SJCRH30 (cell line): ENCODE measurements at places on chromosomes 3 and 15. TPM values are rescaled to one million over a fixed set of nuclear protein-coding genes. Genes with fewer than 3 reads are reported as not detected.

The FGF7 gene
- total RNA-seq: 28.8 and 31.2 TPM in 2 replicates

The GCSAM gene
- not detected in 2 replicates for total RNA-seq

The MASP1 gene
- 0.34 TPM in 1 of 2 replicates, not detected in the other for total RNA-seq

The PSTPIP1 gene
- 11.7 and 13.4 TPM in 2 replicates for total RNA-seq

DNA sequence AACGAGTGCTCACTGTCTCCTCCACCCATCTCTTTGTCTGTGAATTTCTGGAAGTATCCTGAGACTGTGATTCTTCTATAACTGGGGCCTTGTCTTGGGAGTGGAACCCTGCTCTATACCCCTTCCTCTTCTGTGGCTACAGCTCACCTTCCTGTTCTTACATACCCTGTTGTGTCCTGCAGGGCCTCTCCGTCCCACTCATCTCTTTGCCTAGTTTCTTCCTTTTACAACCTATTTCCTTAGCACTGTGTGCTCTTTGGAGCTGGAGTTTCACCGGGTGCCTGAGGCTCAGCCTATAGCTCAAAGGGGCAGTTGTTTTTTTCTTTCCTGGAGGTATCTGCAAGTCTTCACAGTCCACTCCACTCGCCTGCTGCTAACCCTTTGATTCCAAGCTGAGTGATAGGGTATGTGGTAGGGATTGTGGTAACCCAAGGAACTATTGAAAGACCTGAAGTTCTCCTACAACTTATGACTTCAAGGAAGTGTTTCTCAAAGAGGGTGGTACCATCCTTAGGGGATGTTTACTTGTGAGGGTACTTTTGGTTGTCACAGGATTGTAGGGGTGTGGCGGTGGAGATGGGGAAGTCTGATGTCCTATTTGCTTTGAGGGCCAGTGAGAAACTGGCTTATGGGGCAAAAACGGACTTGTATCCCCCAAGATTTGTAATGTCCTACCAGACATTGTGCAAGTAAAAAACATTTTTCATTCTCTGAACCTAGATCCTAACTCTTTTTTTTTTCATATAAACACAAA is 66.6 kb upstream of the ARL8B start:
- H3K36me3 ChIP-seq: no peaks in the 10 kb centered on the region
- H3K4me3 ChIP-seq: no peak overlapping the region
- DNase-seq: no peak
- H3K27ac ChIP-seq: no peak overlapping the region
- H3K27me3 ChIP-seq: no peaks in the 10 kb centered on the region

GRCh38 chr3:141083226-141083625 is 32.1 kb downstream of the SPSB4 start:
- no peak for DNase-seq
- H3K4me1 ChIP-seq: peaks cover 60% of the 10 kb centered on the region
- peaks cover 4% of the 10 kb centered on the region; the same call in 1 of the 2 replicates for H3K36me3 ChIP-seq
- H3K27ac ChIP-seq: peak overlapping the region; percentile 76
- no peaks in the 10 kb centered on the region for H3K27me3 ChIP-seq

DNA sequence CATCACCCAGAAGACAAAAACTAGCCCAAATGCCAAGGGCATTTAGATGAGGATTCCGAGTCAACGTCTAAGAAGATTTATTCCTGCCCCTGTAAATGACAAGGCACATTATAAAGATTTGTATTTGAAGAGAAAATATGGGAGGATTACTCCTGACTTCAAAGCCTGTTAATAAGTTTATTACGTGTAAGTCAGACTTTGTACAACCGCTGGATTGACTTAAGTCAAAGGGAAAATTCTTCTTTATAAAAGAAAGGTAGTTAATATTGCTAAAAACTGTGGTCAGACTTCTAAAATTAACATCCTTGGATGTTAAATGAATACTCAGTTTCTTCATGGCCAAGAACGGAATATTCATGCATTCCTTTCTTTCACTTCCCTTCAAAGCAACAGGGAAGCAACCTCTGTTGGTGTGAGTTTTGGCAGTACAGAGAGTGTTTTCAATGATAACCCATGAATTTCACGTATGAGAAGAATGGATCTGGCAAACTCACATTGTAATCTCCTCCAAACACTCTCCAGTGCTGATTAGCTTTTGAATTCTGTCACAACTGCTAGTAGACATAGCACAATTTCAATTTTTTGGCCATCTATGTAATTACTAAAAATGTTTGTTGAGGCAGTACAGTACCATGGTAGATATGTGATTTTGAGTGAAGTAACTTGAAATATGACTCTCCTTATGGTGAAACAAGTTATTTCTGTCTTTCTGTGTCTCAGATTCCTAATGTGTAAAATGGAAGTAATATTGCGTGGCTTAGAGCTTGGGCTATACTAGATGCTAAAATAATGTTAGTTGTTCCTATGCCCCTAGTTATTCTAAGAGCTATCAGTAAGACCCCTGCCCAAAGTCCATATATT is 62.0 kb downstream of the PLD1 start:
- H3K36me3 ChIP-seq: no peaks in the 10 kb centered on the region
- H3K4me1 ChIP-seq: no peaks in the 10 kb centered on the region
- DNase-seq: no peak

GRCh38 chr15:61447981-61448380 is 218.9 kb upstream of the RORA start:
- DNase-seq: no peak
- H3K36me3 ChIP-seq: no peaks in the 10 kb centered on the region
- H3K27ac ChIP-seq: no peak overlapping the region
- H3K27me3 ChIP-seq: no peaks in the 10 kb centered on the region
- H3K4me3 ChIP-seq: no peak overlapping the region
- no peaks in the 10 kb centered on the region for H3K4me1 ChIP-seq

GRCh38 chr15:90086868-90087268 is 15.4 kb downstream of the IDH2 start:
- H3K36me3 ChIP-seq: peaks cover 13% of the 10 kb centered on the region
- no peaks in the 10 kb centered on the region for H3K27me3 ChIP-seq
- no peak overlapping the region for H3K4me3 ChIP-seq
- no peaks in the 10 kb centered on the region for H3K4me1 ChIP-seq
- H3K27ac ChIP-seq: no peak overlapping the region
- peak; percentile 45 for DNase-seq

DNA sequence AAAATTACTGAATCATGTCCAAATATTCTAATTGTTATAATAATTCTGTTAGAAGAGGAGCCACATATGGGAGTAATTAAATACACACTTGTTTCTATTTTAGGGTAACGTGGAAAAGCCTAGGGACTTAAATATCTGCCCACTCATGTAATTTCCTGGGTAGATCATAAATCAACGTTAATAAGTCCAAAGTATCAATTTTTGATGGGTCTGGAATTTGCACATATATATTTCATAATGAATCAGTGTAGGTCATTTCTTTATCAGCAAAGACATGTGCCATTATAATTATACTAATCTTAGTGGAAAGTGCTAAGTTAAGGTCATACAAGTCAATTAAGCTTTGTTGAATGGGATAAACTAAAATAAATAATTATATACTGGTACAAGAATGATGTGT is 346.2 kb downstream of the ZBBX start:
- H3K36me3 ChIP-seq: no peaks in the 10 kb centered on the region
- H3K27me3 ChIP-seq: no peaks in the 10 kb centered on the region
- no peak overlapping the region for H3K4me3 ChIP-seq

GRCh38 chr3:23406601-23407000 is 203.5 kb downstream of the UBE2E2 start:
- no peaks in the 10 kb centered on the region for H3K4me1 ChIP-seq
- H3K4me3 ChIP-seq: no peak overlapping the region
- H3K36me3 ChIP-seq: no peaks in the 10 kb centered on the region

GRCh38 chr3:88810455-88810854 is 297.0 kb upstream of the EPHA3 start:
- H3K4me1 ChIP-seq: no peaks in the 10 kb centered on the region
- no peak overlapping the region for H3K4me3 ChIP-seq
- DNase-seq: no peak

DNA sequence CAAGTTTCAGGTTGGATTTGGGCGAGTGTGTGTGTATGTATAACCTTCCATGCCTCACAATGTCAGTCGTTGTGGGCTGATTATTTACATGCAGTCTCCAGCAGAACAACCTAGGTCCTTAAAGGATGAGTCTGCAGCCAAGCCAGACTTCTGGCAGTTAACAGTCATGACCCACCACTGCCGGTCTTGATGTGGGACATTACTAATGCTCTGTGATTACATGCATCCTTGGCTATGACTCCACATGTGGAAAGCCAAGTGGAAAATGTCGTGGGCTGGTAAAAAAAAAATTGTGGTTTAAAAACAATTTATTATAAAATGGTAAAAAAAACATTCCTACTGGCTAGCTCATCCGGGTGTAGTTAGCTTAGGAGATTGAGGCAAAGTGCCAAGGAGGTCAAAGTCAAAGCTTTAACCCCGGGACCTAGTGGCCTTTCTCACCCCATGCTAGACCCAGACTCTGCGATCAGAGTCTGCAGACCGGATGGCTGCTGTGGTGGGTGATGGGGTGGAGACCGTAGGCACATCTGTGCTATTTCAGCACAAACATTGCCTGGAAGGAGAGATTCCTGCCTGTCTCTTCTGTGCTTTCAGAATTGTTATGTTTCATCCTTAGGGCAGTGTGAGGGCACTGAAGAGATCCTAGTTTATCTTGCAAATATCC is 6.8 kb downstream of the RARRES1 start:
- H3K27ac ChIP-seq: no peak overlapping the region
- no peak overlapping the region for H3K4me3 ChIP-seq
- no peaks in the 10 kb centered on the region for H3K36me3 ChIP-seq
- H3K27me3 ChIP-seq: no peaks in the 10 kb centered on the region

GRCh38 chr3:36686516-36686915 is 77.8 kb downstream of the DCLK3 start:
- H3K27ac ChIP-seq: no peak overlapping the region
- no peaks in the 10 kb centered on the region for H3K4me1 ChIP-seq
- H3K27me3 ChIP-seq: no peaks in the 10 kb centered on the region
- H3K4me3 ChIP-seq: no peak overlapping the region

DNA sequence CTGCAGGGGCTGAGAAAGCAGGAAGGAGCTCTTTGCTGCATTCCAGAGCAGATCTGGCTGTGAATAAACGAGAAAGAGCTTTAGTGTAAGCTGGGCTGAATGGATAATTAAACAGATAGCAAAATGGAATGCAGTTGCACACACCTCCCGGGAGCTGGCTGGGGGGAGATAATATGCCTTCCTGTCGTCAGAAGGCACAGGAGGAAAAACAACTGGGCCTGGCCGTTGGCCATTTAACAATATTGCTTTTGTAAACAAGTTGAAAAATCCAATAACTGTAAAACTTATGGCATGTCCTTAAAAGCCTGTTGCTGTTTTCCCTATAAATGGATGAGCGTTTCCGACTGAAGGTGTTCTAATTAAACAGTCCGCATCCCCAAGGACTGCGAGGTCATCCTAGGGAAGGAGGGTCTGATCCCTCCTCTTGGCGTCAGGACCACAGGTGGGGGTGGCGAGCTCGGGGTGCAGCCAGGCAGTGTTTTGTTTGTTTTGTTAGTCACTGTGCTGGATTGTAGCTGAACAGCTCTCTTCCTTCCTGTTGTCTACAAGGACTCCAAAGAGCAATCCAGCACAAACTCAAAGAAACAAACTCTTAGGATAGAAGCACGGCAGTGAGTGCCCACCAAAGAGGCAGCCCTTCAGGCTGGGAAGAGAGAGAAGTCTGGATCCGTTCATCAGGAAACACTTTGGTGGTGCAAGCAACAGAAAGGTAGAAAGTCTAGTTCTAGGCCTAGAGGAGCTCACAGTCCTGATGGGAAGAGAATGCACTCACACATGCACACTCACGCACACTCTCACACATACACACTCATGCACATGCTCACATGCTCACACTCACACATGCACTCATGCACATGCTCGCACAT is 133.4 kb upstream of the SMAD3 start:
- H3K4me3 ChIP-seq: peak overlapping the region; percentile 26; the same call in 1 of the 2 replicates
- peak; percentile 29 for DNase-seq
- peaks cover 8% of the 10 kb centered on the region for H3K4me1 ChIP-seq
- H3K27me3 ChIP-seq: no peaks in the 10 kb centered on the region
- no peaks in the 10 kb centered on the region for H3K36me3 ChIP-seq
- no peak overlapping the region for H3K27ac ChIP-seq

GRCh38 chr3:50122661-50123391 is 32.3 kb upstream of the SEMA3F start:
- no peaks in the 10 kb centered on the region for H3K27me3 ChIP-seq
- peaks cover 7% of the 10 kb centered on the region; the same call in 1 of the 2 replicates for H3K4me1 ChIP-seq
- DNase-seq: no peak
- no peak overlapping the region for H3K27ac ChIP-seq
- peaks cover 24% of the 10 kb centered on the region for H3K36me3 ChIP-seq

DNA sequence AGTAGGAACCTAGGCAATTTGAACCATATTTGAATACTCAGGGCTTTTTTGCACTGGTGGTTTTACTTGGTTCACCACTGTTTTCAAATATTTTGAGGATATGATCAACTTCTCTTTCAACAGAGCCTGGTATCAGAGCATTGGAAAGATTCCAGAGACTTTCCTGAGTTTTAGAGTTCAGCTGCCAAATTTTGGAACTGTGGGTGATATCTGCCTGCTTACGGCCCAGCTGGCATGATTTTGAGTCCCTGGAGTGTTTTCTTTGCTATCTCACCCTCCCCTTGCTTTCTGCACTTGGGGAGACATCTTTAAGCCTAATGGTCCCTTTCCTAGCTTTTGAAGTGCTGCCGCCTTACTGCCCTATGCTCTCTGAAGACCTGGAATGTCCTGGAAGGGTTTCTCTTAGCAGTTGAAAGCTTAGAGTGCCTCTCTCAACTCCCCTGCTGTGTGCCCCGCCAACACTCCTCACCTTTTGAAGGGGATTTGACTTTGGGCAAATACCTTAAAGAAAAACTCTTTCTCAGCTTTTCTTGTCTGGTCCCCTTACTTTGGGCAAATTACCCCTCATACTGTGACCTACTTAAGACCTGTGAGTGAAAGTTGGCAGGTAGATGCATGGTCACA is 539.1 kb downstream of the MFSD1 start:
- no peaks in the 10 kb centered on the region for H3K27me3 ChIP-seq
- no peak overlapping the region for H3K27ac ChIP-seq
- H3K36me3 ChIP-seq: no peaks in the 10 kb centered on the region
- no peak overlapping the region for H3K4me3 ChIP-seq
- H3K4me1 ChIP-seq: no peaks in the 10 kb centered on the region
- no peak for DNase-seq

DNA sequence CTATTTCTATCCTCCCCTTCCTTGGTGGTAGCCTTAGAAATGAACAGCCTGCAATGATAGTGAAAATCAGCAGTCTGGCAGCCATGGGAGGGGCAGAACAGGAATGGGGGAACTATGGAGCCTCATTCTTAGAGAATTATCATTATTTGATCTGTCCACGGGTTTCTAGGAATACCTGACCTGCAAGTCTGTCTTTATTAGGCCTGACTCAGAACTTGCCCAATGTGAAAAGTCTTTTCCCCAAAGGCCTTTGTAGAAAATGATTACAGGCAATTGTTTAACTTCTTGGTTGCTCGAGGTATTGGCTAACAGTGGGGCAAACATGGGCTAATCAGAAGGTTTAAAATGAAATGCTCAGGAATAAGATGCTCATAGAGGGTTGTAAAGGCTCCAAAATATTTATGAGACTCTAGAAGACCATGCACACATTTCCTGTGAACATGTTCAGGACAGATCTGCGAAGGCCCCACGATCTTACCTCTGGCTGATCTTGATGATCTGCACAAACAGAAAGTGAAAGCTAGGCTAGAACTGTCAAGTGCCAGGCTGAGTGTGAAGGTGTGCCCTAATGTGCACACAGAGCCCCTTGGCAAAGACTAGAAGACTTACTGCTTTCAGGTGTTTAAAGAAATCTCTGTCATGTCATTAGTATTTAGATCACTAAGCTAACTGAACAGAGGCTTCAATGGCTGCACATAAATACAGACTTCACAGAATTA is 39.6 kb upstream of the LAMP3 start:
- H3K4me1 ChIP-seq: no peaks in the 10 kb centered on the region
- H3K36me3 ChIP-seq: no peaks in the 10 kb centered on the region
- no peaks in the 10 kb centered on the region for H3K27me3 ChIP-seq
